Germinal center (tissue), 1 donor: ENCODE measurements at places on chromosomes 7 and 10.

DNA sequence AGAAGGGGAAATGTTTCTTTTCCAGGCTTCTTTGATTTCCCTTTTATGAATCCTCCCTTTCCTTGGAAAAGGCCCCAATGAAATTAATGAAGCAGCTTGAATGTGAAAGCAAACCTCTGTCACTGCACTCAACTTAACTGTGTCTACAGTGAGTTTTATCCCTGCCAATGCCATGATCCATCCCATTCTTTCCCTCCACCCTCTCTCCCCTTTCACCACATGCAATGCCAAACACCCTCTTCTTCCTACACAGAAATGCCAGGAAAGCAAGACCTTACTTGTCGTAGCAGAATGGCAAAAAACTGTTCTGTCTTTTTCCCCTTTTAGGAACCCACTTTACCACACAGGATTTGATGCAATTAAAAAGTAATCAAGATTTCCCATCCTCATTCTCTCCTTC lies 47.3 kb upstream of the TRIL start:
- DNase-seq = no peak

DNA sequence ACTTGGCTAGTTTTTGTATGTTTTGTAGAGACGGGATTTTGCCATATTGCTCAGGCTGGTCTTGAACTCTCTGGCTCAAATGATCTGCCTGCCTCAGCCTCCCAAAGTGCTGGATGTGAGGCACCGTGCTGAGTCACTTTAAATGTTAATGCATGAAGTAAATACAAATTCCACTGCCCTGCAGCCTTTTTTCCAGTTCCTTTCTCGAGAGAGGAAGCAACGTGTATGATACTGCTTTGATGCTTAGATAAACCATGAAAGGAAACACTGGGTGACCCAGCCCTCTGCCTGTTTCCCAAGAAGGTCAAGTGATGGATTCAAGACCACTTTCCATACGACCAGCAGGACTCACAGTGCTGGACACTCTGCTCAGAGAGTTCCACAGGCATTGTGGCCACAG lies 11.3 kb upstream of the MRPS24 start:
- no peak for DNase-seq

DNA sequence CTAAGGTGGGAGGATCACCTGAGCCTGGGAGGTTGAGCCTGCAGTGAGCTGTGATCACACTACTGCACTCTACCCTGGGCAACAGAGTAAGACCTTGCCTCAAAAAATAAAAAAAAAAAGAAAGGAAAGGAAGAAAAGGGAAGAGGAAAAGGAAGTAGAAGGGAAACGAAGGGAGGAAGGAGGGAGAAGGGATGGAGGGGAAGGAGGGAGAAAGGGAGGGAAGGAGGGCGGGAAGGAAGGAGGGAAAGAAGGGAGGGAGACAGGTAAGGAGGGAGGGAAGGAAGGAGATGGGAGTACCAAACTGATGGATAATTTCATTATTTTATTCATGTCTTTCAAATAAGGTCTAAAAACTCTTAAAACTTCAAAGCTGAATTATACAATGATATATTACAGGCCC lies 106.3 kb downstream of the KMT2C start:
- DNase-seq = no peak

DNA sequence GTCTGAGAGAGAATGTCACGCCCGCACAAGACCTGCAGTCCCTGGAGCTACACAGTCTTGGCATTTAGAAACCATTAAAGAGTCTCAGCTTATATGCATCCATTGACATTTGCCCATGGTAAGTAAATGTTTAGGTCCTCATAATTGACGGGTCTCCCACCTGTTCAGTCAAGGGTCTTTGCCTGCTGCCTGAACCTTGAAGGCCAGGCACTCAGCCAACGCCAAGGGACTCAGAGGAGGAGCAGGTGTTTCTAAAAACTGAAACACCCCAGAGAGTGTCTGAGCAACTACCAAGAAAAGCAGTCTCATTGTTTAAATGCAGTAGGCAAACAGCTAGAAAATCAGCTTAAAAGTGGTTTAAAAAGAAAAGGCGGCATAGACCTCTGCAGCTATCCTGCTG lies 264.7 kb upstream of the AKR1E2 start:
- DNase-seq = no peak

DNA sequence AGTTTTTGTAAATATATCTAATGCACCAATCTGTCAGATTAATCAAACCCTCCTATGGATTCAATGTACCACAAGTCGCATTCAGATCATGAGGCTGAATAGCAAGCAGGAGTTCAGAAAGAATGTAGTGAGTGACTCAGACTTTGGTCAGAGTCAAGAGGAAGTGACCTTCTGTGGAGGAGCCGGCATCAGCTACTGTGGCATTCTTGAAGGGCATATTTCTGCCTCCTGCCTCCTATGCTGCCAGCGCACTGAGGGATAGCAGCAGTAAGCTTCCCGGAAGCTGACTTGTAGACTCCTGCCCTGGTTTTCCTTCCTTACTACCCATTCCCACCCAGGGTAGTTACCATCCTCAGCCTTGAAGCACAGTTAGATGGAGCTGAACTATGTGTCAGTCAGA lies 867.5 kb downstream of the NRG3 start:
- DNase-seq = no peak

DNA sequence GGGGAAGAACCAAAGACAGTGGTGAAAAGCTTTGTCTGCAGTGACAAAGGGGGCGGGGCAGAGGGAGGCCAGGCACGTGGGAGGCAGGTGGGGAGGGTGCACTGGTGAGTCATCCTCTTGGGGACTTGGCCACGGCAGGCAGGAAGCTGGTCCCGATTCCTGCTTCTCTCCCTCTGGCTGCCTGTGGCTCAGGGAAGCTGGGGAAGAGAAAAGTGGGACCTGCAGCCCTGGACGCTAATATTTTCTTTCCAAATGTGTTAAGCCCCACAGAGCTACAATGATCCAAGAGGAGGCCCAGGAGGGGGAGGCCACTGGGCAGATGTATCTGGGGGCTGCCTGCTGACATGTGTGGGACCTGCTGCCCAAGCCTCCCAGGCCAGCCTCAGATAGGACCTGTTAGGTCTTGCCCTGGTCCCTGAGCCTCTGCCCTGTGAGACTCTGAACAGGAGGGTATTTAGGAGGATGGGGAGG lies 231.8 kb downstream of the KCNMA1 start:
- DNase-seq = no peak

DNA sequence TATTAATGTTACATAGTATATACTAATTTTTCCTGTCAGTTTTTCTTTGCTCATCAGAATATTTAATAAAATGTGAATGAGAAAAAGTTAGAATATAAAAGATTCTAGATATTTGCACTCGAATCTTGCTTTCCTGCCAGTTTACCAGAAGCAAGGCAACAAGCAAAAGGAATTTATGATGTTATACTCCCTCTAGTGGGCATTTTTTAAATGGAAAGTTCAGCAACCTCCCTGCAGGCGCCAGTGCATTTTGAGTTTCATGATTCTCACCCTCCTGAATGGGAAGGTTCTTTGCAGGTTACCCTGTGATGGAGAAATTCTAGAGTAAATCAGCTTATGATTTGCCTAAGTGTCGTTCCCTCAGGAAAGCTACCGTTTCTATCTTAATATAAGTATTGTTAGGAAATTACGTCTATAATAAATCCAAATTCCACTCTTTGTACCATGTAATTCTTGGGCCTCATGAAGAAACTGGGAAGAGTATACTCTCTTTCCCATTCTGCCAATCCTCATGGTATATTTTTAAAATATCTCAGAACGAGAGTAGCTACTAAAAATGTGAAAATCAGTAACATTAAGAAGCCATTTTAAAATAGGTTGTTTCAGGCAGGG lies 350.0 kb downstream of the CRPPA start:
- DNase-seq = peak; percentile 6

DNA sequence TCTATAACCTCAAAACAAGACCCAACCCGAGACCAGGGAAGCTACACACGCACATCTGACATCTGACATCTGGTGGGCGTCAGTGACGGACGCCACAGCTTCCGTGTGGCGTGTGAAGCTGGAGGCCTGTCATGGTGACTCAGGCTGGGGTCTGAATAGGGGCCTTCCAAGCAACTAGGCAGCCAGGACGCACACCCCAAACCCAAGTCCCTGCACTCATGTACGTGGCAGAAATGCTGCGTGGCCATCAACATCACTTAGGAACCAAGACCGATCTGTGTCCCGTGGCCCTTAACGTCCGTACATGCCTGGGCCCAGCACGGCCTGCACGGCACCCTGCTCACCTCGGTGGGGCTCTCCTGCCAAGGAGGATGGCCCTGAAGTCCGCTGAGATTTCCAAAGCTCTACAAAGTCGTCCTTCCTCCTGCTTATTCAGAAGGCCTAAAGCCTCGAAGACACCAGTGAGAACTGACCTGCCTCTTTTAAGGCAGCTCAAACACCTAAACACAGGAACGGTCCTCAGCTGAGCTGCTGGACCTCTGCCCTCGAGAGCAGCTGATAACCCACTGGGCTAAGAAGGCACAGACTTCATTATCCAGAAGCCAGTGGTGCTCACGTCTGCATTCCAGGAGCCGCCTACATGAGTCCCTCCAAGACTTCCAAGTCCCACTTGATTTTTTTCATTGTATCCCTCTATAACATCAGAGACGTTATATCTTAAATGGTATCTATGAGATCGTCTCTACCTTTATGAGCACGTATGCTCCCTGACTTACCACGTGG lies 82.5 kb downstream of the DIP2C start:
- DNase-seq = no peak

GRCh38 chr7:47191876-47192291 lies 390.0 kb downstream of the TNS3 start:
- DNase-seq = no peak

- no peak for DNase-seq
These were observed 32.3 kb upstream of the PLXNA4 start for GRCh38 chr7:132608523-132608922.

DNA sequence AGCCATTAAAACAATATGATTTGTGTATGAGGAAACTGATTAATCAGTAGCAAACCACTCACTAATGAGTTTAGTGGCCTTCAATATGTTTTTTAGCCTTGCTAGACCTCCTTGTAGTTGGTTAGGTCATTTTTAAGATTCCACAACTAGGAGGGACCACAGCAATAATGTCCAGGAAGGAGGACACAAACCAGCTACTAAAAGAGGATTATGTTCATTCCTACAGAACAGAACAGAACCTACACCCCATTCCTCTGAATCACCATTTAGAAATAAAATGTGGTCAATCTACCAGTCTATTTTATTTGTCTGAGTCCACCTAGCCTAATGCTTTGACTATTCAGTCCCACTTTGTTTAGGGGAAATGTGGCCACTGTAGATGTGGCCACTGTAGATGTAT lies 226.3 kb downstream of the GLI3 start:
- no peak for DNase-seq

- no peak for DNase-seq
These were observed 136.8 kb upstream of the PDE1C start for GRCh38 chr7:32206987-32207386.

GRCh38 chr7:55242613-55243012 lies 122.5 kb upstream of the LANCL2 start:
- DNase-seq = no peak
